Endothelial cell (in vitro differentiated cells): ENCODE measurements at places on chromosomes 3 and 15. TPM values are rescaled to one million over a fixed set of nuclear protein-coding genes. Genes with fewer than 3 reads are reported as not detected.

Gene CHRFAM7A
- total RNA-seq: 1.9 TPM

DNA sequence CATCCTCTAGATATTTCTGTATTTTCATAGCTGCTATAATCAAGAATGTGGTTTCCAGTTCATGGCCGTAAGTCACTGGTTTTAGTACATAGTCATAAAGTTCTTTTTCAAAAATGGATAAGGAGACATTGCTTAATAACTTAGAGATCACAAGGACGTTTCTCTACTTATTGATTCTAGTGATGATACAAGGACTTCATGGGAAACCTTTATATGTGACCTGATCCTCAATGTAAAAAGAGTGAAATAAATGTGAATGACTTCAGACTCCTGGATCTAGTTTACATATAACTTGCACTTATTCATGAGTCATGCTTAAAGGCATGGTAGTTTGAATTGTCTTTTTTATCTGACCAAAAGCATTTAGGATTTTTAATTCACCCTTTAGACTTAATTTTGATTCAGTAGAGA, 35.2 kb downstream of the TSC22D2 start:
- H3K36me3 ChIP-seq: peaks cover 9% of the 10 kb centered on the region
- peaks cover 9% of the 10 kb centered on the region for H3K4me1 ChIP-seq
- no peak overlapping the region for H3K4me3 ChIP-seq
- H3K27ac ChIP-seq: no peak overlapping the region

Gene THUMPD3
- 27.4 TPM for total RNA-seq

GRCh38 chr15:90291679-90292356, 26.3 kb downstream of the NGRN start:
- H3K27me3 ChIP-seq: peaks cover 2% of the 10 kb centered on the region
- peaks cover 9% of the 10 kb centered on the region for H3K4me1 ChIP-seq
- H3K4me3 ChIP-seq: no peak overlapping the region
- no peak overlapping the region for H3K27ac ChIP-seq
- no peak for DNase-seq
- no peaks in the 10 kb centered on the region for H3K36me3 ChIP-seq

DNA sequence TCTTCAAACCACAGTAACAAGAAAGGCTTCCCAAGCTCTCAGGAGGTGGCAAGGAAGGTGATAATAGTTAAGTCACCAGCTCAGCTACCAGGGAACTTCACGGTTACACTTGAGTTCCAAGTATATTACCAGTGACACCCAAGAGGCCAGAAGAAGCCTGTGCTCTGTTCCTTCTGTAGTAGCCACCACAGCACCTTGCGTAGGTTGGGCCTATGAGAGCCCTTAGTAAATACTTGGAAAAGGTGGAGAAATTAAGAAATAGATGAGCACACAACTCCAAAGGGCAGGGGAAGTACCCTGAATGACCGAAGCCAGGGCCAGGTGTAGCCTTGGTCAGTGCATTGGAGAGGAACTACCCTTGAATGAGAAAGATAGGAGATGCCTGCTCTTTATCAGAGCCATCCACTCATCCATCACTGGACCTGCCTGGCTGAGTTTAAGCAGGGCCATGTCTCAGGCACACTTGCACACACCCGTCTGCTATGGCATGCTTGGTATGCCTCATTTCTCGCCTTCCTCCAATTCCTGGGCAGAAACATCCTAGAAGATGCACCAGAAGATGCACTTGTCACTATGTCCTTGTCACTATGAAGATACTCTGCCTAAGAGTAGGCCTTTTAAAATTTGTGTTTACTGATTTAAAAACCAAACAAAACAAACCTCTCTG, 32.6 kb upstream of the NDUFB4 start:
- no peak overlapping the region for H3K27ac ChIP-seq
- no peak for DNase-seq
- peaks cover 44% of the 10 kb centered on the region for H3K4me1 ChIP-seq
- no peak overlapping the region for H3K4me3 ChIP-seq
